ENCODE measurements at places on chromosomes 12 and 14. TPM values are rescaled to one million over a fixed set of nuclear protein-coding genes. Genes with fewer than 3 reads are reported as not detected.

DNA sequence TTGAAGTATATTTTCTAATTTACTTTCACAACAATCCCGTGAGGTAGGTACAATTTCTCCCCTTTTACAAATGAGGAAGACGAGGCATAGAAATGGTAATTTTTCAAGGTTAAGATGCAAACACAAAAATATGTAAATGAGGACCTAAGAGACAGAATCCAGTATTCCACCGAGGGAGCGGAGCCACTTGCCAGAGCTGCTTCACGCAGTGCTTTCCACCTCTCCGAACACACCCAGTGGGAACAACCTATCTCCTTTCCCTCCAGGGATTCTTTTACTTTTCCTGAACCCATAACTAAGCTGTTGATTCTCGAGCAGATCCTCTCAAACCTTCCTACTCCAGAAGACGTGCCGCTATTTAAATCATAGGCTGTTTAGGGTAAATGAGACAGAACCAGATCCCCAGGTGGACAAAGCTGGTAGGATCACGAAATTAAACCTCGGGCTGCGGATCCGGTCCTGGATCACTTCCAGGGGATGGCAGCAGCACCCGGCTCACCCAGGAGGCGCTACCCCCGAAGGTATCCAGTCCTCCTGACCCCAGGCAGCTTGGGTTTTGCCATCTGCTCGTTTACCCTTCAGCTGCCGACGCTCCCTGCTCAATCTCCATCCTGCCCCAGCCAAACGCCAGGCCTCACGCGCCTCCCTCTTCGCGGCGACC, 1.5 kb downstream of the DDHD1 start:
- DNase-seq = peak; percentile 48

- no peak for DNase-seq
Measured at GRCh38 chr14:43145361-43145760, 1361.7 kb downstream of the FSCB start.

DNA sequence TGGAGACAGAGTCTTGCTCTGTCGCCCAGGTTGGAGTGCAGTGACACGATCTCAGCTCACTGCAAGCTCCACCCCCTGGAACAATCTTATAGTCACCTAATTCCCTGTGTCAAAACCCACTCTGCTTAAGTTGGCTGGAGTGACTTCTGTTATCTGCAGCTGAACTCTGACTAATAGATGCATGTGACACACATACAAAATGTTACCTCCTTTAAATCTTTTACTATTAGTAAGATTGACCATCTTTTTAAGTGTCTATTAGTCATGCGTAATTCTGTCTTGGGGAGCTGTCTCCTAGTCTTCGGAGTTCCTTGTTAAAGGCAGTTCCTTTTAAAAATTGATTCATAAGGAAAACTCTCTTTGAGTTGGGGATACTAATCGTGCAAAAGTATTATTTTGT, 7.4 kb downstream of the IFI27L1 start:
- no peak for DNase-seq

DNA sequence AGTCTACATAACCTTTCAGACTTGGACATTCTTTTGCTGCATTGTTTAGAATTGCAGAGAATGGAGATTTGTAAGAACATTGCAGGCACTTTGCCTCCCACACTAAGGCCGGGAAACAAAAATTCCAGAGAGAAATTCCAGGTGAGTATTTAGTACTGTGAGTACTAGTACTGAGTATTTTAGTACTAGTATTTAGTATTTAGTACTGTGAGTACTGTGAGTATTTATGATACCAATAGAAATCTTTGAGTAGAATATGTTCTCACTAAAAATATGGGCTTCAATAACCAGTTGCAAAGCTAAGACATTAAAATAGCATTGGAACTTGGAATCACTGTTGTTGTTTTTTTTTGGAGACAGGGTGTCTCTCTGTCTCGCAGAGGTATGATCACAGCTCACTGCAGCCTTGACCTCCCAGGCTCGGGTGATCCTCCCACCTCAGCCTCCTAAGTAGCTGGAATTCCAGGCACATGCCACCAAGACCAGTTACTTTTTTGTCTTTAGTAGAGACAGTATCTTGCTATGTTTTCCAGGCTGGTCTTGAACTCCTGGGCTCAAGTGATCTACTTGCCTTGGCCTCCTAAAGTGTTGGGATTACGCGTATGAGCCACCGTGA, 5.3 kb upstream of the HAUS4 start:
- DNase-seq = no peak

- peak; percentile 66 for DNase-seq
Measured at GRCh38 chr14:103576371-103577024, 13.7 kb downstream of the COA8 start.

The VWF gene
- 56.2 TPM for polyA plus RNA-seq

GRCh38 chr12:106840243-106840642, 65.8 kb downstream of the RIC8B start:
- DNase-seq = peak; percentile 22

The CD4 gene
- 7.5 TPM for polyA plus RNA-seq

DNA sequence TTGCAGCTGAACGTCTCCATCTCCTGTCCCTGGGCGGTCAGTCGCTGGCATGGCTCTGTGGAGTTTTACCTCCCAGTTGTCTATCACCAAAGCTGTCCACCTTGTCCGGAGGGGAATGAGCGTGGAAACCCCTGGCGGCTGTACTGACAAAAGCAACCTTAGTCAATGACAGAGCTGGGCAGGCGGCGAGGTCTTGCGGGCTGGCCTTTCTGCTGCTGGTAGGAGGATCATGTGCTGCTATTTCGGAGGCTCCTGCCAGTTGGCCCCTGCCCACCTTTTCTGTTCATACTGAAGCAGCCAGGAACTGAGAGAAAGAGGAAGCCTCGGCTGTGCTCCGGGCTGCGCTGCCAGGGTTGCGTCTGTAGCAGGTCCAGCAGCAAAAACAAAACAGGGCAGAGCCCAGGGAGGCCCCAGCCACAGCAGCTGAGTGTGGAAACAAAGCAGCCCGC, 57.7 kb downstream of the HMGA2 start:
- peak; percentile 88 for DNase-seq

- DNase-seq = no peak
Measured at GRCh38 chr14:74915426-74915825, 7.6 kb downstream of the RPS6KL1 start.

The PLXNC1 gene
- polyA plus RNA-seq = 22.0 TPM

DNA sequence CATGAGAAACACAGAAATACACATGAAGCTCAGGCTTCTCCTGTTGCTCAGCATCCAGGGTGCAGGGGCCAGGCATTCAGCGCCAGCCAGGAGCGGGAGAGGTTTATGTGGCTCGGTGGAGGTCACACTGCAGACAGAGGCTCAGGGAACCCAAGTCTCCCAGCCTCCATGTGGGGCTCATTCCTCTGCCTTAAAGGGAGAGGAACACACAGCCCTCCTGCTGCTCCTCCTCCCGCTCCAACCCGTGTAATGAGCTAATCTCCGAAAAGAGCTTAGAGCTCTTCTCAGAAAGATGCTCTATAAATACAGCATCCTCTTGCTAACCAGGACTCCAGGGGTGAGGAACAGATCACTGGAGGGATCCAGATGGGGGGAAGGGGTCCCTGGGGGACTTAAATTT, 28.2 kb downstream of the FGF6 start:
- DNase-seq = no peak

GRCh38 chr12:46946137-46946536, 120.3 kb upstream of the SLC38A4 start:
- DNase-seq = no peak

GRCh38 chr14:96627386-96627785, 125.2 kb downstream of the PAPOLA start:
- no peak for DNase-seq

- no peak for DNase-seq
Measured at GRCh38 chr12:57207731-57208630, 8.6 kb upstream of the NXPH4 start.

GRCh38 chr12:64877363-64878004, 53.0 kb downstream of the TBC1D30 start:
- no peak for DNase-seq

The SOCS2 gene
- polyA plus RNA-seq = 20.5 TPM

The ACSM4 gene
- polyA plus RNA-seq = 0.14 TPM

Data from muscle of back (tissue), 13 donors.